ENCODE measurements at places on chromosomes 6 and 20.

DNA sequence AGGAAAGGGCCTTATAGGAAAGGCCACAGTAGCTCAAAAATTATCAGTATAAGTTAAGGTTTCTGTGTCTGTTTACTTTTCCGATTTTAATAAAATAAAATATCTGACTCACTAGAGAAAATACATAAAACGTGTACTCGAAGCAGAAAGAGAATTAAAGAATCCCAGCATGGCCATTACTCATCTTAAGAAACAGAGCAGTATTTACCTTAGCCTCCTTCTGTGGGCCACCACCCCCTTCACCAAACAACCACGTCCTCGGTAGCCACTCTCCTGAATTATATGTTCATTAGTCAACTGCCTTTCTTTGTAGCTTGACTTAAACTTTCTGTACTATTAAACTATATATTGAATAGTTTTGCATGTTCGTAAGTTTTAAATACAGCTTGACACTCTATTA lies 72.2 kb upstream of the SPTLC3 start:
- no peak for DNase-seq

- DNase-seq = no peak
Observed at GRCh38 chr20:4697189-4697830, 24.4 kb upstream of the PRND start.

DNA sequence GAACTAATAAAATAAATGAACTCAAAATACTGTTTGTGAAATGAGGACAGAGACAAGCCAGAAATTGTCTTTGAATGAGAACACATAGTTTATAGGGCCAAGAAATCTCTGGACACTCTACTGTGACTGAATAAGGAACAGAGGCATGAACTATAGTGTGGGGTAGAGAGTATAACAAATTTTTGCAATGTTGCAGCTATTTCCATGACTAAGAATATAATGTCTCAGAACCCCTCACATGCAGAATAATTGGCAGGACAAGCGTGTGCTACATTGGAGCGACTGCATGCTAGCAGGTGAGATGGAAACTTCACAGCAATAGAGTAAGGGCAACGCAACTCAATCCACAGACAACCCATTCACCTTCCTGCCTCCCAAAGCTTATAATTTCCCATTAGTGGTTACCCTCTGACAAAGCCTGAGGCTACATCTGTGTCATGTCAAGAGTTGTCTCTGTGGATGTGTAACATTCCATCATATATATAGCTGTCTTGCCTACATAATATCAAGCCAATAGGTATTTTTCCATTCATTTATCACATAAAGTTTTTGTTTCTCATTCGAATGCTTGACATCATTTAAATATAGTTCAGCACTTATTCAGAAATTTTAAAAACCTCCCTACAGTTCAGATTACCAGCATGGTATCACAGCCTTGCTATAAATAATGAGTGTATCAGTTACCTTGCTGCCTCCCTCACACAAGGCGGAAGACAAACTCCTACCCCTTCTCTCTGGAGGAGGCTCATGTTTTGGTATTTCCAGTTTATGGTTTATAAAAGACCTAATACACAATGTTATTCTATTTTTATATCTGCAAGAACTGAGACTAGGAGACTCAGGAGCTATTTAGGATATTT lies 47.9 kb upstream of the ECHDC1 start:
- no peak for DNase-seq

DNA sequence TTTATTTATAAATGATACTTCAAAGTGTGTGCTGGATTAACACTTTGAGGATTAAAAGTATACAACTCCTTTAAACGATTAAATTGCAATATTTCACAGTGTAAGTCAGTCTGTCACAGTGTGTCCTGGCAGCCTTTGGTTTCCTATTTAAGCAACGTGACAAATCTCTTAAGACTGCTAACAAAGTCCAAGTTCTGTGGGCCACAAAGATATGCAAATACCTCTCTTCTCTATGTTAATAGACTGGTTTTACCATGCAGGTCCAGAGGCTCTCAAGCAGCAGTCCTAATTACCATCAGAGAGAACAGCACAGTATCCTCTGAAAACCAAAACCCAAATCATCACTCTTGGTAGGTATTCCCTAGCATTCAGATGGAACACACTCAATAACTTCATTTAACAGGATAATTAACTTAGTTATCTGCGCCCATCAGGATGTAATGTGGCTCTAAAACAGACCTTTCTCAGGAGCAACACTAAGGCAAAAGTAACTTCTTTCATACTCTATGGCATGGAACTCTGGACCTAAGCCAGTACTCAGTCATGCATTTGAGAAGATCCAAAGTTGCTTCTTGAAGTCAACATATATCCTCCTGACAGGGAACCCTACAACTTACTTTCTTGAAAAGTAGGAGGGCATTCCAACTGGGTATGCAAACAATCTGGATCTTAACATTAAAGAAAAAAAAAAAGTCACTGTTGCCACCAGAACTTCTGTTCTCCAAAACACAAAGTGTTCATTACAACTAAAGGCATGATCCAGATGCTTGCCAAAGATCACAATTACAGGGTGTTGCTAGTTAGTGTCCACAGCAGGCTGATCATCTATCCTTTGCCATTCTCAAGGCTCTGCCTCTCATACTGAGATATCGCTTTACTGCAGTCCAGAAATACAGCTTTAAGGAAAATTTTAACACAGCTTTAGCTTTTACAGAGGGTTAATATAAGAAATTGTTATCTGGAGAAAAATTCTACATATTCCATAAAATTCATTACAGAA lies 53.2 kb downstream of the MAN1A1 start:
- no peak for DNase-seq

DNA sequence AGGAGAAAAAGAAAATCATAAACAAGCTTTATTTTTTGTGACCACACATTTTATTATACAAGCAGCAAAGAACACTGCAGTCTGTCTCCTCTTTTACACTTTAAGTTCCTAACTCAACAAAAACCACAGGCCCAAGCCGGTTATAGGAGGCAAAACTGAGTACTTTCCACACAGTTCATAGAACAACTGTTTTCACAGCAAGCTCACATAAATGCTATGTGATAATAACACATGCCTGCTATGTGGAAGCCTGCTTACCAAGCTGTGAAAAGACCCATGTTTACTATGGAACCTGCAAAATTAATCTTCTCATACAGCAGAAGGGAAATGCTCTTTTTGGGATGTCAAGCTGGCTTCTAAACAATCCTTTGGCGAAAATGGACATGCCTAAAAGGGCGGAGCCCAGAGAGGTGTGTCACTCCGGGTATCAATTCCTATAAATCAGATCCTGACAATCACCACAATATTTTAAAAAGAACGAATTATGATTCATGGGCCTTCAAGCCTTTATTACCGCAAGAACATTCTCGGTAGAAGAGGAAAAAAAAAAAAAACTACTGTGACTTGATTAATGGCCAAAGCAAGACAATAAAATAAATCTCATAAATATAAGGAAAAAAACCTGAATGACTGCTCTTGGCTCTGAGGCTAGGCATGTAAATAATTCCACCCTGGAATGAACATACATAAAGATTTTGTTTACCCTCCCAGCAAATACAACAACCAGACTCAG lies 2.6 kb downstream of the TRERF1 start:
- no peak for DNase-seq

GRCh38 chr6:89454300-89454699 lies 21.3 kb downstream of the ANKRD6 start:
- no peak for DNase-seq

- no peak for DNase-seq
Observed at GRCh38 chr20:23243791-23244155, 106.8 kb upstream of the NXT1 start.

DNA sequence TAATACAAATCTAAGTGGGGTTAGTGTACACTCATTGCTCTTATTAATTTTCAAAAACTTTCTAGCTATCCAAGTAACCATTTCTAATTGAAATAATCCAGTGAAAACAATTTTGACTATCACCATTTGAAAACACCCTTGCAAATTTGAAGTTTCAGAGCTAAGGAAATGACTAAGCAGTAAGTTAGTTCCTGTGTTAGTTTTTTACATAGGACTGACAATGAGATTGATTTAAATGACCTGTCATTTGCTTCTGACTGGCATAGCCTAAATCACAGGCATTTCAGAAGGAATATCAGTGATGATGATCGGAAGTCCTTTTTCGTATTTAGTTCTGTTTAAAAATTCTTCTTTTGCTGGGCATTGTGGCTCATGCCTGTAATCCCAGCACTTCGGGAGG lies 27.0 kb downstream of the STK4 start:
- no peak for DNase-seq

DNA sequence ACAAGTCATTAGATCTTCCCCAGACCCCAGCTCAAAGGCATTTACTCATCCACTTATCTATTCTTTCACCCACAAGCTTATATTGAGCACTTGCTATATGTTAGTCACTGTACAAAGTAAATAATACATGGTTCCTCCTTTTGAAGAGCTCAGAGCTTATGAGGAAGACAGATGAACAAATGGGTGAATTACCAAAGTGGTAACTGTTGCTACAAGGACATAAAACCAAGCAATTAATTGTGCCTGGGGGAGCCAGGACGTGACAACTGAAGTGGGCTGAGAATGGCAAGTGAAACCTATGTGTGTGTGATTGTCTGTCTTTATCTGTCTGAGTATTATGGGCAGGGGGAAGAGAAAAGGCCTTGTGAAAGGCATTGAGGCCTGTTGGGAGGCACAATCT lies 45.6 kb upstream of the AKIRIN2 start:
- no peak for DNase-seq

DNA sequence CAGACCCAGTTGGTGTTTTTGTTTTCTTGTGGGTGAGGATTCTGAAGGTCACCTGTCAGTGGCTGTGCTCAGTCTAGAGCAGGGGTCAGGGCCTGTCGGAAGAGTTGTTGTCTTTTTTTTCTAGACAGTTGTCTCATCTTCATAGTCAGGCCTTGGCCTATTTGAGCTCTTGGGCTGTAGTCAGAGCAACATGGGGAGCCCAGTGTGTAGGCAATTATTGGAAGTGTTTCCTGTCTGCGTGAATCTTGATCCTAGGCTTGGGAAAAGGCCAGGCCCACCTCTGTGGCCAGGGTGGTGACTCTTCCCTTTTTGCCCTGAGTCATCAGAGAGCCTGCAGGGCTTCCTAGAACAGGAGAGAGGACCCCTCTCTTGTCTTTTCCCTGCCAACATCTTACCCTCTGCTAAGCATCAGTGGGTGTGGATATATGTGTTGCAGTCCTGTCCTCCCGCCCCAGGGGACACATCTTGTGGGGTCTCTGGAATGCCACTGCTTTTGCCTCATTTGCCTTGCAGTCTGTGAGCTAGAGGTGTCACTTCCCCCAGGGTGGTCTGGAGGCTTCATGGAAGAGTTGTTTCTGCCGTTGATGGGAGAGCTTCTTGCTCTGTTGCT lies 11.4 kb downstream of the TJAP1 start:
- no peak for DNase-seq

- no peak for DNase-seq
Observed at GRCh38 chr6:138431256-138432062, 27.4 kb downstream of the HEBP2 start.

DNA sequence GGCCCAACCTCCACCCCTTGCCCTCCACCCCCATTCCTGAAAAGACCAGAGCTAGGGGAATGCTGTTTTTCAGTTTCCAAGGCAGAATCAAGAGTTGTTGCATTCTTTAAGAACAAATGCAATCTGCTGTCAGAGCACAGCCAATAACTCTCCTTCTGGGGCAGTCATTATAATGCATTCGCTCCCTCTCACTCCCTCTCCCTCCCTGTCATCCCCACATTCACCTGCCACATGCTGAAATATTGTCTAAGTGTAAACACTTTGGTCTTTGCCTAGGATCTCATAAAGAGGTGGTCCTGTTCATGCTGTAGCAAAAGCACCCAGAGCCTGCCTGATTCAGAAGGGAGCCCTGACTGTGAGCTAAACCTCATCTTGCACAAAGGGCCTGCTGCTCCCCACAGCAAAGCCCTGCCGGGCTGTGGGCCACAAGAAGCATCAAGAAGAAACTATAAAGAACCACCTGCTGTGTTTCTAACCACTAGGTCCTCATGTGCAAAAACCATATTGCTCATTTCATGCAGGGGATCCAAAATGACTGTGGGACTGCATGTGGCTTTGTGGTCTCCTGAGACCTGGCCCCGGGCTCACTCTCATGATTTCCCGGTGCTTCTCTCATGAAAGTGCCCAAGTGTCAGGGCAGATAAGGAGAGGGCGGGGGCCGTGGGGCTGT lies 85.6 kb downstream of the GPR6 start:
- DNase-seq = no peak

GRCh38 chr20:32326504-32326845 lies 31.7 kb upstream of the ASXL1 start:
- DNase-seq = no peak

DNA sequence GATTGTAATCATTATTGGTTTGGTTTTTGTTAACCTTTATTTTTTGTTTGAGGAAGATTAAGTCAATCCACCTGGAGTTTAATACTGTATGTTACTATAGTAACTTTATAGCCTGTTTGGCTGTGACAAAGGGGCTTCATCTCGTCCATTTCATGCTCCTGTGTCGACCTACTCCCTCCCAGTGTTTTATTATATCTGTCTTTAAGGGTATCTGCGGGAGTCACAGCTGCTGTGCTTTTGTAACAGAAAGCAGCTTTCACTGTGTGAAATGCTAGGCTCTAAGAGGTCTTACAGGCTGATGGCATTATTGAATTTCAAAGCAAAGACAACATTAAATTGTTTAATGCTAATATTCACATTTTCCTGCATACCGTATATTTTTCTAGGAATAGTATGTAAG lies 698.0 kb upstream of the POU3F2 start:
- no peak for DNase-seq

DNA sequence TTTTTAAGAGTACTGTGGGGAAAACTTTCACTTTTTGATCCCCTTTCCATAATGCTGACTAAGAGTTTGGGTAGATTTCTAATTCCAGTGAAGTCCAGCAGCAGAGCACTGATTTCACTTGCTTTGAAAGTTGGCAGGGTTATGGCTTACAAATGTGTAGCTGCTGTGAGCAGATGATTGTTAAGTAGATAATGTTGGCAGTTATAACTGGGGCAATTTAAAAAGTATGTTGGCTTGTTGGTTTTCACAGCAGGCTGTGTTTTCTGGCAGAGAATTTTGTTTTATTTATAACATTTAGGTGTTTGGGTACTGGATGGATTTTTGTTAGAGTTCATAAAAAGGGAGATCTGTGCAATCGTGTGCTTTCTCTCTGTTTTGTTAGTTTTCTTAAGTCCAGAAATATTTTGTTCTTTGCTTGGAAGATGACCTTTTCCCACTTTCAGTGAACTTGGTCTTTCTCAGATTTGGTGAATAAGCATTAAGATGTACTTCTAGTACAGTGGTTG lies 31.4 kb downstream of the AFDN start:
- no peak for DNase-seq

GRCh38 chr20:46709055-46709458 lies 392 bp upstream of the SLC2A10 start:
- no peak for DNase-seq

DNA sequence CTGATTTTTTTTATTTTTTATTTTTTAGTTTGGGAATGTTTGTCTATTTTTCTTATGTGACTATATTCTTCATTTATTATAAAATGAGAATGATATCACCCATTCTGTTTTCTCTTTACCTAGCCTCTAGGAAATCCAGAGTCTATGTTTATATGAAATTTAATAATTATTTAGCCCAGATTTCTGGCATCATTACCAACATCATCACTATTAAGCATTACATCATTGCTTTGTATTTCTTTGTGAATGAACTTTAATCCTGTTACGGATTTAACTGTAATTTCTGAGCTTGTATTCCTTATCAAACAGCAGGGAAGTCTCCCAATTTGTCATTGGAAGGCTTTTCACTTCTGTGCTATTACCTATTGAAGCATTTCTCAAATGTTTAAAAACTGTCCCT lies 72.7 kb upstream of the NOX3 start:
- no peak for DNase-seq

- DNase-seq = no peak
Observed at GRCh38 chr20:688809-689212, 13.2 kb upstream of the SCRT2 start.
